Hair follicle dermal papilla cell (primary cell): ENCODE measurements at places on chromosomes 12 and 14. TPM values are rescaled to one million over a fixed set of nuclear protein-coding genes. Genes with fewer than 3 reads are reported as not detected.

The ARHGEF40 gene
- total RNA-seq: 72.0 and 87.1 TPM in 2 replicates

The ABHD4 gene
- total RNA-seq: 23.0 and 25.4 TPM in 2 replicates

The NOC4L gene
- 10.6 and 10.9 TPM in 2 replicates for total RNA-seq

The KCNJ8 gene
- total RNA-seq: 2.3 and 3.4 TPM in 2 replicates

The CMTM5 gene
- total RNA-seq: 0.32 and 0.49 TPM in 2 replicates

The PTCSC3 gene
- total RNA-seq: not detected in 2 replicates

The SERPINA10 gene
- not detected in 2 replicates for total RNA-seq

The SPX gene
- 0.32 TPM in 1 of 2 replicates, not detected in the other for total RNA-seq

The PZP gene
- total RNA-seq: not detected in 2 replicates

The RERG gene
- 0.24 TPM in 1 of 2 replicates, not detected in the other for total RNA-seq

The RTN1 gene
- total RNA-seq: 1.5 and 2.9 TPM in 2 replicates

The PLA2G1B gene
- total RNA-seq: not detected in 2 replicates

The P2RX7 gene
- 2.4 TPM in 2 replicates for total RNA-seq

The NR1H4 gene
- not detected in 2 replicates for total RNA-seq

The B4GALNT1 gene
- total RNA-seq: 3.8 and 5.7 TPM in 2 replicates

The STAB2 gene
- total RNA-seq: not detected in 2 replicates

The HOXC11 gene
- not detected in 2 replicates for total RNA-seq

The MANSC1 gene
- total RNA-seq: 2.3 and 4.6 TPM in 2 replicates

The RFX4 gene
- not detected in 2 replicates for total RNA-seq

The CISTR gene
- total RNA-seq: not detected in 2 replicates

The CLEC1B gene
- total RNA-seq: not detected in 2 replicates

The SSPN gene
- total RNA-seq: 17.4 and 22.6 TPM in 2 replicates

The RNASE7 gene
- not detected in 2 replicates for total RNA-seq

The KRT82 gene
- total RNA-seq: not detected in 2 replicates

The SRRM4 gene
- total RNA-seq: not detected in 2 replicates

The KRT3 gene
- total RNA-seq: not detected in 2 replicates

The HNRNPA1 gene
- 264 and 434 TPM in 2 replicates for total RNA-seq

The STX2 gene
- total RNA-seq: 48.8 and 52.0 TPM in 2 replicates

The BDKRB1 gene
- total RNA-seq: 0.61 and 0.65 TPM in 2 replicates

The DIO2 gene
- 5.8 and 31.8 TPM in 2 replicates for total RNA-seq

The IFNG-AS1 gene
- total RNA-seq: not detected in 2 replicates

The FAM90A1 gene
- total RNA-seq: 0.12 and 0.16 TPM in 2 replicates

The SMOC1 gene
- total RNA-seq: 0.24 and 1.8 TPM in 2 replicates

The NOP9 gene
- 18.5 and 21.7 TPM in 2 replicates for total RNA-seq

The HOXC4 gene
- 0.16 and 0.24 TPM in 2 replicates for total RNA-seq

The GLIPR1L1 gene
- total RNA-seq: not detected in 2 replicates

The KRT79 gene
- not detected in 2 replicates for total RNA-seq

The P3H3 gene
- total RNA-seq: 72.1 and 81.9 TPM in 2 replicates

The KERA gene
- total RNA-seq: not detected in 2 replicates

The HOTAIR gene
- 0.16 TPM in 1 of 2 replicates, not detected in the other for total RNA-seq

The NFE2 gene
- 0.61 and 0.65 TPM in 2 replicates for total RNA-seq

The ANO2 gene
- total RNA-seq: 1.1 TPM in 1 of 2 replicates, not detected in the other

The RNASE9 gene
- total RNA-seq: not detected in 2 replicates

The NPFF gene
- not detected in 2 replicates for total RNA-seq

The GDF3 gene
- total RNA-seq: not detected in 2 replicates
